ENCODE measurements at places on chromosomes 12 and 14. TPM values are rescaled to one million over a fixed set of nuclear protein-coding genes. Genes with fewer than 3 reads are reported as not detected.
A peak's percentile ranks its signal among the peaks of the same experiment; 100 is the strongest.

DNA sequence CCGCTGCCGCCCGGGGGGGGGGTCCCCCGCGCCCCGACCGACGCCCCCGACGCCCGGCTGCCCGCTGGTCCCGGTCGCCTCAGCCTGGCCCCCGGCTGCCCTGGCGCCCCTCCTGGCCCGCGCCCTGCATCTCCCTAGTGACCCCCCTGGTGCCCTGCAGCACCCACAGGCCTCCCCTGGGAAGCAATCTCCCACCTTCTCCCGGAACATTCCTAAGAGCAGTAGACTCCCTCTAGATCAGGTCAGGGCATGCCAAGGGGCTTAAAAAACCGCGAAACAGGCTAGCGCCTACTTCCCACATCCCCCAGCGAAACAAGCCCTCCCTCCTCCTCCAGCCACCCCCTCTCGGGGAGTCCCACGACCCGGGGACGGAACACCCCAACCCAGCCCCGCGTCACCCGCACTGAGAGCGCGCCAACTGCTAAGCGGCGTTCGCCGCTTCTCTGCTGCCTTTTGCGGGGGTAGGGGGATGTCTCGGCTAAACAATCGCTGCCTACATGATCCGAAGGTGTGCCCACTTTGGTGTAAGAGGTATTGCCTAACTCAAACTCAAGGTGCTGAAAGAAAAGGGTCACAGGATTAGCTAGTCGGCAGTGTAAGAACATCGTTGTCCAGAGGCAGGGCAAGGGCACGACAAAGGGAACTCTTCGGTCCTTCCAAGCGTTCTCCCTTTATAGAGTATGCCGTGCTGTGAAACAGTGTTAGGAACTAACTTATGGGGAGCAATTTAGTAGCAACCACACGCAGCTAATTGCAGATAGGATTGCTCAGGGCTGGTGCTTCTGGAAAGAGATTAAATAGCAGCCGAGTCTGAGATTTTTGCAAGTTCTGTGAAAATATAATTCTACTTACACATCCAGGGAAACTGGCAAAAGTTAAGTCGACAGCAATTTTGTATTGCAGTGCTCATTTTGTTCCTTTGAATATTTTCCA lies 619 bp upstream of the NTN4 start:
- peak overlapping the region; percentile 79 for H3K4me3 ChIP-seq
- H3K4me1 ChIP-seq = peaks cover 17% of the 10 kb centered on the region
- no peaks in the 10 kb centered on the region for H3K36me3 ChIP-seq
- H3K27me3 ChIP-seq = no peaks in the 10 kb centered on the region

RD3L gene
- total RNA-seq = not detected

DNA sequence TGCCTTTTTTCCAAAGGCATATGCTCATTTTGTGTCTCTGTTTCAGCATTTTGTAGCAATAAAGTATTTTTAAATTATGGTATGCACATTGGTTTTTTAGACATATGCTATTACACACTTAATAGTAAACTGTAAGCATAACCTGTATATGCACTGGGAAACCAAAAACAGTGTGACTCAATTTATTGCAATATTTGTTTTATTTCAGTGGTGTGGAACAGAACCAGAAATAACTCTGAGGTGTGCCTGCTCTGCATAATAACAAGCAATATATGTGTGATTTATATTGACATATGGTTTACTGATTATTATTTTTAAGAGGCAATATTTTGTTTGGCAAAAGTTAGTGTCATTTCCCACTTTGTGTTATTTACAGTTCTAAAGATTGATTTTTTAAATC lies 126.6 kb upstream of the CPNE8 start:
- no peak overlapping the region for H3K27ac ChIP-seq
- H3K4me3 ChIP-seq = no peak overlapping the region
- H3K27me3 ChIP-seq = no peaks in the 10 kb centered on the region
- H3K36me3 ChIP-seq = no peaks in the 10 kb centered on the region
- H3K4me1 ChIP-seq = no peaks in the 10 kb centered on the region

DNA sequence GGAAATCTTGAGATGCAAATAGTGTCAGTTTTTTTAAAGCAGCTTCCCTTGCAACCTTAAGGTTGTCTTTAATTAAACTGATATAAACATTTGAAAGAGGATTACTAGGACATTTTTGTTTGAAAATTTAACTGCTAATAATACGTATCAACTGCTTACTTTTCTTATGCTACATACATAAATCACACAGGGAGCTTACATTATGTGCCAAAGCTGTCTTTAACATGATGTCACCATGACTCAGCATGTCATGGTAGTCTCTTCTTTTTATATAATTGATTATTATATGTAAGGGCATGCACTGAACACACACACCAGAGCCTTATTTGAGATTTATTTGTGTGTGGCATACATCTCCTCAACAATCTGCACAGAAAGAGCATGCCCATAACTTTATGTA lies 63.0 kb upstream of the PTHLH start:
- H3K27me3 ChIP-seq = no peaks in the 10 kb centered on the region
- no peak for DNase-seq
- no peaks in the 10 kb centered on the region for H3K4me1 ChIP-seq
- H3K36me3 ChIP-seq = no peaks in the 10 kb centered on the region
- H3K27ac ChIP-seq = no peak overlapping the region
- no peak overlapping the region for H3K4me3 ChIP-seq

- no peak overlapping the region for H3K27ac ChIP-seq
- DNase-seq = no peak
- H3K4me3 ChIP-seq = no peak overlapping the region
- H3K36me3 ChIP-seq = no peaks in the 10 kb centered on the region
- no peaks in the 10 kb centered on the region for H3K27me3 ChIP-seq
Observed at GRCh38 chr12:108181095-108181454, 52.0 kb downstream of the WSCD2 start.

- no peaks in the 10 kb centered on the region for H3K36me3 ChIP-seq
- no peak overlapping the region for H3K27ac ChIP-seq
- H3K27me3 ChIP-seq = no peaks in the 10 kb centered on the region
- H3K4me3 ChIP-seq = no peak overlapping the region
- H3K4me1 ChIP-seq = peaks cover 12% of the 10 kb centered on the region
Observed at GRCh38 chr12:114783089-114783618, 99.2 kb upstream of the TBX3 start.

B4GALNT1 gene
- total RNA-seq = 0.99 TPM

DNA sequence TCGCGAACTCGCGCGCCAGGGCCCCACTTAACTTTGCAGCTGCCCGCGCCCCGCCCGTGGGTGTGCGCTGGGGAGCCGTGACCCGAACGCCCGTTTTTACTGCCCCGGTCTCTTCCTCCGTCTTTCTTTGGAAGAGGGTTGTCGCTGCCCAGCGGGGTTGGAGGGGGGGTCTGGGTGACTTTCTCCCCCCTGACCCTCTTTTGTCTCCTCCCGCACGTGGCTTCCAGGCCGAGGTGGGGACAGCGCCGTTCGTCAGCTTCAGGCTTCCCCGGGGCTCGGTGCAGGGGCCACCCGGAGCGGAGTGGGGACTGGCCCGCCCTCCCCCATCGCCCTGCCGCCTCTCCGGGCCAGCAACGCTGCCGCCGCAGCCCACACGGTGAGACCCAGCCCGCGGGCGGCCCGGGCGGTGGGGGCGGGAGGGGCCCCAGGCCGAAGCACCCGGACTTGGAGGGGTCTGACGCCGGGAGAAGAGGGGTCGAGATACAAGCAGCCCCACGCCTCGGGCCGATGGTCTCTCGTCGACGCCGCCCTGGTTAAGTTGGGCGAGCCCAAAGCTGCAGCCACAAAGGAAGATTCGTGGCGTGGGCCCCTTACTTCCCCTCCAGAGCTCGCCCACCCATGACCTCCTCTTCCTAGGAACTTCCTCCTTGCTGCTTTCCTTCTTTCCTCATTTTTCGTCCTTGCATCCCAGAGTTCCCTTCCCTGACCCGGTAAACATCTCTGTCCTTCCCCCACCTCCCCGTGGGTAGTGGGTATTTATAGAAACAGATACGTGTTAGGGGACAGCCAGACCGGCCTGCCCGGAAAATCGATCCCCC lies 1.2 kb downstream of the DYRK2 start:
- peaks cover 57% of the 10 kb centered on the region for H3K4me1 ChIP-seq
- H3K4me3 ChIP-seq = peak overlapping the region; percentile 100
- peak overlapping the region; percentile 97 for H3K27ac ChIP-seq
- H3K27me3 ChIP-seq = no peaks in the 10 kb centered on the region

RPGRIP1 gene
- not detected for total RNA-seq

TAS2R46 gene
- total RNA-seq = 3.8 TPM

GRCh38 chr14:81767266-81767995 lies 233.8 kb upstream of the SEL1L start:
- H3K27ac ChIP-seq = no peak overlapping the region
- H3K4me1 ChIP-seq = no peaks in the 10 kb centered on the region
- no peaks in the 10 kb centered on the region for H3K36me3 ChIP-seq
- H3K27me3 ChIP-seq = no peaks in the 10 kb centered on the region

DNA sequence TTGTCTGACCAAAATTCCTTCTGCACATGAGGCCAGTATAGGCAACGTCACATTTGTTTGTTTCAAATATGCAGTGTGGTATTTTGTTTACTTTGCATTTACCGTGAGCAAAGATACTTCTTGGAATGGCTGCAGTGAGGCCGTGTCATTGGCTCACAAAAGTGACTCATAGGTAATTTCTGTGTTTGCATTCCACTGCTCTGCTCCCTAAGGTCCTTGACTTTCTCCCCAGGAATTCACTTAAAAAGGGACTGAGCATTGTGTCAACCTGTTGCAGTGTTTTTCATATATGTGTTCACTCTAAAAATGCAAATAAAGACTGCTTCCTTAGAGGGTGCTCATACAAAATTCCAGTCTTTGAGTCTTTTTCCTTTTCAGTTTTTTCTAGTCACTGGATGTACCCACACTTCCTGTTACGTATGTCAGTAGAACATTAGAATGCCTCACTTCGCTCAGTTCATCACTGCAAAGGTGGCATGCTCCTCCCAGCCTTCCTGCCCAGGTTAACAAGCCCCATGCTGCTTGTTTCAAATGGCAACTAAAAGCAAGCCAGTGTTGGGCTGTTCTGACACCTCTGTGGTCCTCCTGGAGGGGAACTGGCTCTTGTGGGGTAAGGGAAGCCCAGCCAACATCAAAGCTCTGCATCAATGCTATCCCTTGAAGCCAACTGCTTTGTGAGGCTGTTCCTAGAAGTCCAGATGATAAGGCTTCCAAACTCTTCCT lies 9.1 kb downstream of the C12orf76 start:
- no peak for DNase-seq
- no peaks in the 10 kb centered on the region for H3K4me1 ChIP-seq
- H3K27ac ChIP-seq = peak overlapping the region; percentile 56
- no peaks in the 10 kb centered on the region for H3K27me3 ChIP-seq
- peaks cover 50% of the 10 kb centered on the region for H3K36me3 ChIP-seq

DNA sequence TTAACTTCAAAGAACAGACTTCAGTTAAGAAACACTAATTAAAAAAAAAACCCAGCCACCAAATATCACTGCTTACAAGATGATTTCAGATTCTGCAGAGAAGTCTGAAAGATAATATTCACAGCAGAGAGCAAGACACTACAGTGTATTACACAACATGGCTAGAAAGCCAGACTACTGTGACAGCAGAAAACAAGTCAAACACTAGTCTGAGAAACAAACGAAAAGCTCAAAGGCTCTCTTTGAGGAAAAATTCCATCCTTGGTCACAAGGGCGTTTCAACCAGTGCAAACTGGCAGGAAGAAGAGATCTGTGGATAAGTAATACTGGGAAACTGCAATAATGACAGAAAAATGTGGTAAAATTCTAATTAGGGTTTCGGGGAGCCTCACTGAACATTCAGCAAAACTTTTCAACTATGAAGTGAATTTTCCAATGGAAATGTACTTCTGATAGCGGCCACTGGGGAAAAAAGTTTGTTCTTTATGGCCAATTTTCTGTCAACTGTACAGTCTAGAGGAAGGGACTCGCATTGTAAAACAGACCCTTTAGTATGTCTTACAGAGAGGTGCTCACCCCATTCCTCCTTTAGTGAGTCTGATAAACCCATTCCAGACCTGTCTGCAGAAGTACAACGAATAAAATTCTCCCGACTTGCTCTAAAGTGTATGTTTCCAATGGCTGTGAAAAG lies 50.4 kb downstream of the ACADS start:
- no peak overlapping the region for H3K4me3 ChIP-seq
- no peaks in the 10 kb centered on the region for H3K27me3 ChIP-seq
- no peaks in the 10 kb centered on the region for H3K4me1 ChIP-seq
- no peak for DNase-seq
- H3K27ac ChIP-seq = no peak overlapping the region

GRCh38 chr14:104694991-104695659 lies 5.7 kb downstream of the INF2 start:
- peak overlapping the region; percentile 4 for H3K4me3 ChIP-seq
- peak overlapping the region; percentile 71 for H3K27ac ChIP-seq
- H3K36me3 ChIP-seq = no peaks in the 10 kb centered on the region
- H3K4me1 ChIP-seq = peaks cover 100% of the 10 kb centered on the region
- DNase-seq = no peak
- H3K27me3 ChIP-seq = no peaks in the 10 kb centered on the region

GLT1D1 gene
- total RNA-seq = 0.95 TPM

FBXW8 gene
- total RNA-seq = 7.7 TPM

GRCh38 chr14:104110491-104111209 lies 25.1 kb downstream of the ASPG start:
- peaks cover 18% of the 10 kb centered on the region for H3K27me3 ChIP-seq
- DNase-seq = no peak
- H3K36me3 ChIP-seq = no peaks in the 10 kb centered on the region

DNA sequence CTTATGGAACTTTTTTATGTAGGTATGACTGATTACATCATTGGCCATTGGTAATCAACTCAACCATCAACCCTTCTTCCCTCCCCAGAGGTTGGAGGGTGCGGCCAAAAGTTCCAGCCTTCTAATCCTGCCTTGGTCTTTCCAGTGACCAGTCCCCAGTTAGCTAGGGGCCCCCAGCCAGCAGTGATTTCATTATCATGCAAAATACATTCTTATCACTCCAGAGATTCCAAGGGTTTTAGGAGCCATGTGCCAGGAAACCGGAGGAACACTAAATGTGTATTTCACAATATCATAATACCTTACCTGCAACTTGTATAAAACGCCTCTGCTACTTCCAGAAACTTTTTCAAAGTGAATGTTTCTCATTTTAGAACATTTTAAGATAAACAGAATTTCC lies 181.5 kb upstream of the PELI2 start:
- no peak overlapping the region for H3K27ac ChIP-seq
- H3K36me3 ChIP-seq = no peaks in the 10 kb centered on the region
- H3K4me1 ChIP-seq = peaks cover 15% of the 10 kb centered on the region
- no peak overlapping the region for H3K4me3 ChIP-seq
- H3K27me3 ChIP-seq = no peaks in the 10 kb centered on the region

BBS10 gene
- 15.0 TPM for total RNA-seq
